ENCODE measurements at places on chromosomes 12 and 14.
A peak's percentile ranks its signal among the peaks of the same experiment; 100 is the strongest.

DNA sequence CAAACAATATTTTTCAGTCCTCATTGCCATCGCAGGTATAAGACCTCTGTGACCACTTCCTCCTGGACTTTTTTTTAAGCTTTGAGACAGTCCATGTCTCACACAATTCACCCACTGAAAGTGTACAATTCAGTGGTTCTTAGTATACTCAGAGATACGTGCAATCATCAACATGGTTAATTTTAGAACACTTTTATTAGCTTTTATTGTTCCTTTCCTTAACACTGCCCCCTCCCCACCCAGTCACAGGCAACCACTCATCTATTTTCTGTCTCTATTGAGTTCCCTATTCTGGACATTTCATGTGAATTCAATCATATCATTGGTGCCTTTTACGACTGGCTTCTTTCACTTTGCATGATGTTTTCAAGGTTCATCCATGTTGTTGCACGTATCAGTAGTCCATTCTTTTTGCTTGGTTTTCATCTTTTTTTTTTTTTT, 16.2 kb downstream of the NCKAP5L start:
- no peak for DNase-seq

- no peak for DNase-seq
Observed at GRCh38 chr12:128810182-128811127, 13.3 kb downstream of the SLC15A4 start.

DNA sequence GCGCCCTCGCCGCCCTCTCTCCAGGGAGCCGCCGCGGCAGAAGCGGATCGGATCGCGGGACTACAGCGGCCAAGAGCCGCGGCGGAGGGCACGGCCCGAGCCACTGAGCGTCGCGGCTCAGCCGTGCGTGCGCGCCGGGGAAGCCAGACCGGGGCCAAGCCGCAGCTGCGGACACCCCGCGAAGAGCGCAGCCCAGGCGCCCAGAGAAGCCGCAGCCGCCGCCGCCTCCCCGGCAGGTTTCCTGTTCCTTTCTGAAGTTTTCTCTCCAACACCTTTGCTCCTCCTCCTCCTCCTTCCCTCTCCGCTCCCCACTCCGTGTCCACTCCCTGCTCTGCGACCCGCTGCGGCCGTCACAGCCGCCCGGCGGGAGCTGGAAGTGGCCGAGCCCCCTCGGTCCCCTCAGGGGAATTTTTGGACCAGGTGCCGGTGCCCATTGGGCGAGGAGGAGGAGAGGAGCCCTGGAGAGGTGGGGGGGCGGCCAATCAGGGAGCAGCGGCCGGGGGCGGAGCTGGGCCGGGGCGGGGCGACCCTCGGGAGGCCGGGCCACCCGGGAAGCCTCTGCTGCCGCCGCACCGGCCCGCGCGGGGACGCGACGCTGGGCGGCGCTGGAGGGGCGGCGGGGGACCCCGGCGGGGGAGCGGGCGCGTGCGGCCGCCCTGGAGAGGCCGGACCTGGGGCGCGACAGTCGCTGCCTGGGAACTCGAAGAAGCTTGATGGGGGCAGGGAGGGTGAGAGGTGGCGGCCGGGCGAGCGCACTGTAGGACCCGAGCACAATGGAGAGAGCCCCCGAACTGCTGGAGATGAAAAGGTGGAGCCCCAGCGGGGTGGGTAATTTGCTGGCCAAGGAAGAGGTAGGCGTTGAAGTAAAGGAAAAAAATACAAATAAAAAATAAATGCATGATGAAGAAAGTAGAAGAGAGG, at the start of gene ITPR2:
Gene ITPR2, minus strand, starts transcription at position 373 of the 921 bp plus-strand sequence. CDS start 413 bp downstream, outside the sequence.
- DNase-seq: peak; percentile 87

DNA sequence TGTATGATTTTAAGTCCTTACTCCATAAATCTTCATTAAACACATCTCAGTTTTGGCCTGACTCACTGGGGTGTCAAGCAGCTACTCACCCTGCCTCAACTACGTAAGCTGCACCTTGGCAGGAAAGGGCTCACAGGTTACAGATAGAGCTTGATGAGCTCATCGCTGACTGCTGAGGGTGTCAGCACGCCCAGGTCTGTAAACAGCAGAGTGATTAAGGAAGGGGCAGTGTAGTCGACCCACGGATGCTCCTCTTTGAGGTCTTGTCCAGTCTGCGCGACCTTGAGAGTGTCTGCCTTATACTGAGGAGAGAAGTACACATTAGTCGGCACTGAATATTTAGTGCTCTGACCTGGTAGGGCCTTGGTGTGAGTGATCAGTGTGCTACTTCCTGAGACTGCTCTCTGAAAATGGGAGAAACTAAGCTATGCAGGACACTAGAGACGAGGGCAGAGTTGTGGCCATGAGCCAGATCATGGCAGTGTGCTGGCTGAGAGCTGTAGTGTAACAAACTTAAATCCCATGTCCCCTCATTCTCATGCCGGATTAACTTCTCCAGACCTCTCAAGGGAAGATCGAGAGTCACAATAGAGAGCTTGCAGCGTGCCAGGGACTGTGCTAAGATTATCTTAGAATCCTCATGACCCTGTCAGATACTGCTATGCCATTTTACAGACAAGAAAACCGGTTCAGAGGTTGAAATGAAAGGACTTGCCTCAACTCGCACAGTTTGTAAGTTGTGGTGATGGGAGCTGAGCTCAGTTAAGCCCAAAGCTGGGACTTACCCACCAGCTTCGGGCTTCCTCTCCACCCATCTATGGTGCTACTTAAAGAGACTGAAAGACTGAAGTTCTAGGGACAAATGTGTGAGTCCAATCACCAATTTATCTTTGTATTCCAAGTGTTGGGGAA, 11.6 kb downstream of the EIF2B1 start:
- DNase-seq: no peak

DNA sequence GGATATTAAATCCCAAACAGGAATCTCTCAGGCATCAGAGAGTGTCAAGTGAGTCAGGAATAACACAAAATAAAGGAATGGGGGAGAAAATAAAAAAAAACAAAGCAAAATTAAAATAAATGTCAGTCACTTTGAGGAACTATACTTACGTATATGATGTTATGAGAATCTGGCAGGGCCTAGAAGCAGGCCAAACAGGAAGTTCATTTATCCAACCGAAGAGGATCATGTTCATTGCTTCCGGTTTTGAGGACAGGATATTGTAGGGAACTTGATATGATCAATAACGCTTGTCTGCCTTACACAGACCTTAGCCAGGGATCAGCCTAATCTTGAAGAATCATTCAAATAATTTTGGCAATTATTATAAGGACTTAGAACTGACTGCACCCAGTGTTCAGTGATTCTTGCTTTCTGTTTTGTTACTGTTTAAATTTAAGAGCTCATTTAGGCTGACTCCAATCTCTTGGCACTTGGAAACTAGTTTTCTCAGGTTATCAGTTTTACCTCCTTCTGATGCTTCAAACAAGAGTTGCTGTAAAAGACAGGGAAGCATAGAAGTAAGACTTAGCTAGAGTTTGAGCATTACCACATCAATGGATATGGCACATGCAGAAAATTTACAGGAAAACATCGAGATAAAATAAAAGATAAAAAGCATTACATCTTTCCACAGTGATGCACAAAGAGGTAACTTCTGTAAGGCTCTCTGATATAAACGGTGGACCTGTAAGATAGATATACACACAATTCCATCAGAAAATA, 53.4 kb downstream of the ZFC3H1 start:
- DNase-seq: no peak

DNA sequence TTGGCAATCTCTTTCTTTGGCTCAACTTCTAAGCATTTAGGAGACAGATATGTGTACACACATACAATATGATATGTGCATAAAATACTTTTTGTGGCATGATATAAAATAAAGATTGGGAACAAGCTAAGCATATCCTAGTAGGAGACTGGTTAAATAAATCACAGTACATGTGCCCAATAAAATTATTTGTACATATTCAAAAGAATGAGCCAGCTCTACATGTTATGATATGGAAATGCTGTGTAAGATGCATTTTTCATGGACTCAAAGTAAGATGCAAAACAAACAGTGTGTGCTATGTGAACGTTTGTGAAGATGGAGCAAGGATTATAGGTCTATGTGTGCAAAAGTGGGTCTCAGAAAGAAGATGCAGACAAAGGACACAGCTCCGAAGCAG, 311.4 kb downstream of the TMEM132D start:
- DNase-seq: no peak

DNA sequence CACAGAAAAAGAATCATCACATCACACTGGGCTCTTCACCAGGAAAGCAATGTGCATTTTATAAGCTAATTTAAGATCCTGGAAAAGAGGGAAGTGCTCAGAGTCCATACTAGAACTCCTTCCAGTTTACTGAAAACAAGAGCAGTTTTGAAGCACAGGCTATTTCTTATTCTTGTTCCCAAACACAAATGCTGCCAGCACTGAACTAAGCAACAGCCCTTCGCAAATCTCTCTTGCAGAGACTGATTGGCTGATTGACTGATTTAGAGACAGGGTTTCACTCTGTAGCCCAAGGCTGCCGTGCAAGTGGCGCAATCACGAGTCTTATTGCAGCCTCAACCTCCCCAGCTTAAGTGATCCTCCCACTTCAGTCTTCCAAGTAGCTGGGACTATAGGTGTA, 44.8 kb downstream of the BCL2L14 start:
- no peak for DNase-seq

DNA sequence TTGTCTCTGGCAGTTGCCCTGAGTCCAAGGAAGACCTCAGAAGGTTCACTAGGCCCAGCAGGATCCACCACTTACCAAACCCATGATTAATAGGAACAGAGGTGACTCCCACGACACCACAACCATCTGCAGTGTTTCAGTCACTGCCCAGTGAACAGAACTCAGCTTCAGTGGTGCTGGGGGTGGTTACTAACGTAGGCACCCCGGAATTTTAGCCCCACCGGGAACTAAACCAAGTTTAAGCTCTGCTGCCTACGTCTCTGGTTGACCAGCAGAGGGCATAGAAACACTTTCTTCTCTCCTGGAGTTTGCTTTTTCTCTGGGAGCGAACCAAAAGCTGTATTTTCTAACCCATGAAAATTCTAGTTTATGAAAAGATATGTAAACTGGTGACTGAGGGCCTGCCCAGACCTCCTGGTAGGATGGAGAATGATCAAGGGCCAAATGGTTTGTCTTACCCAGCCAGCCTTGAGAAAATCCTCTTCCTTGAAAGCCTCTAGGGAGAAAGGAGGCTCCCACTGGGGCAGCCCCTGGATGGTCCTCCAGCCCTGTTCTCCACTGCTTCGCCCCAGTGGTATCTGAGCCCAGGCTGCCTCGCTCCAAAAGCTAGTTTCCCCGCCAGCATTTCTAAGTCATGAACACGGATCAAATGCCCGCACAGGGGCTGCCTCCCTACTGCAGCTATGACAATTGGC, 379.8 kb downstream of the DPF3 start:
- DNase-seq: no peak

DNA sequence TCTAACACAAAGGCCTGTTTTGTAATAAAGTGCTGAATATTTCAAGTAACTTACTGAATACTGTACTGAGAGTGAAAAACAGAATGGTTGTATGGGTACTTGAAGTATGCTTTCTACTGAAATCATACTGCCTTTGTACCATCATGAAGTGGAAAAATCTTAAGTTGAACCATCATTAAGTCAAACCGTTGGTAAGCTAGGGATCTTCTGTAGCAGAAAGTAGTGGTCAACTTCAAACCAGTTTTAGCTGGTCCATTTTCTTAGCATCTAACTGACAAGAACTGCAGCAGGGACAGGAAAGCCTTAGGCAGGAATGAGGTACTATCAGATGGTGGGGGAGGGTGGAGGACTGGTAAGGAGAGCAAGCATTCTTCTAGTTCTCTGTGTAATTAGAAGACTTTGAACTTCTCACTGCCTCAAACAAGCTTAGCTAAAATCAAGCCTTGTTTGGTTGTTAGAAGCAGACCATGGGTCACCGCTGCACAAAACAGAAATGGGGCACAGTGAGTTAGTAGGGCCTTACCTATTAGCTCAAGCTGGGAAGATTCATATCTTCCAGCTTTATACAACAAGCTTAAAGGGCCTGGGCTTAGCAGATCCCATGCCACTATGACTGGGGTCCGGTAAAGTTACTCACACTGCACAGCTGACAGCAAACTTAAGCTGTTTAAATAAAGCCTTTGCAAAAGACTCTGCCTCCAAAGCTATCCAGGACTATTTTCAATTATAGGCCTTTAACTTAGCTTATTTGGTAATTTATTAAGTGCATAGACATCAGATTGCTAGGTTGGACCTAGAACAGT, 73.8 kb downstream of the ACADS start:
- no peak for DNase-seq

GRCh38 chr12:56220611-56221231, 1.0 kb downstream of the RNF41 start:
- DNase-seq: no peak

- DNase-seq: no peak
Observed at GRCh38 chr12:98736352-98737321, 91.5 kb downstream of the APAF1 start.

- DNase-seq: no peak
Observed at GRCh38 chr12:123115409-123116121, 35.3 kb downstream of the PITPNM2 start.

- DNase-seq: no peak
Observed at GRCh38 chr14:68807148-68807600, 14.3 kb upstream of the ZFP36L1 start.

DNA sequence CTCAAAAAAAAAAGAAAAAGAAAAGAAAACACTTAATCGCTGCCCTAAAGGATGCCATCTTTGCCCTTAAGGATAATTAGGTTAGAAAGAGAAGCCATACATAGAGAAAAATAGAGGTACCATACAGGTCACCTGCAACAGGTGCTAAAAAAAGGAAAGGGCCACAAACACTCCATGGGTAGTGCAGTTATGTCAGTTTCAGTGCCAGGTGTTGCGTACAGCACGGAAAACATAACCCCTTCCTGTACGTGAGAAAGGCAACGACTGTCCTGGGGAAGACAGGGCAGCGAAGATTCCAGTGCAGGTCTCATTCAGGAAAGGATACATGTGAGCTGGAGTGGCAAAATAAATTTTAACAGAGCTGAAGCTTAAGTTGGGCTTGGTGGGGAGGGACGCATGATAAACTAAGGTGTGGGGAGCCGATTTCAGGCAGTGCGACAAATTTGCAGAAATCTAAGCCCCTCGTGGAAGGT, 553 bp upstream of the DAZAP2 start:
- DNase-seq: no peak

- no peak for DNase-seq
Observed at GRCh38 chr14:102764220-102764671, 13.0 kb upstream of the TRAF3 start.

DNA sequence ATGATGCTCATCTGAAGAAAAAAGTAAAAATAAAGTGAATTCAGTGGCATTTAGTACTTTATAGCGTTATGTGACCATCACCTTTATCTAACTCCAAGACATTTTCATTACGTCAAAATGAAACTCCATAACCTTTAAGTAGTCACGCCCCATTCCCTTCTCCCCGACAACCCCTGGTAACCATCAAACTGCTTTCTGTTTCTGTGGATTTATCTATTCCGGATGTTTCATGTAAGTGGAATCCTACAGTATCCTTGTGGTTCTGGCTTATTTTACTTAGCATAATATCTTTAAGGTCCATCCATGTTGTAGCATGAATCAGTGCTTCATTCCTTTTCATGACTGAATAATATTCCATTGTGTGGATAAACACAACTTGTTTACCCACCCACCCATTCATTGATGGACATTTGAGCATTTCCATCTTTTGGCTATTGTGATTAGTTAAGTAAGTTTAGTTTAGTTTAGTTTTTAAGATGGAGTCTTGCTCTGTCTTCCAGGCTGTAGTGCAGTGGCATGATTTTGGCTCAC, 18.5 kb upstream of the MAP1LC3B2 start:
- DNase-seq: no peak

- no peak for DNase-seq
Observed at GRCh38 chr14:99597911-99598600, 6.0 kb downstream of the CCDC85C start.
